Vagina (tissue), 2 donors: ENCODE measurements at places on chromosomes 3 and 15. TPM values are rescaled to one million over a fixed set of nuclear protein-coding genes. Genes with fewer than 3 reads are reported as not detected.

Gene PAQR5
- total RNA-seq, result 9.1 TPM

Gene GOLGA6L4
- 5.9 TPM for total RNA-seq

DNA sequence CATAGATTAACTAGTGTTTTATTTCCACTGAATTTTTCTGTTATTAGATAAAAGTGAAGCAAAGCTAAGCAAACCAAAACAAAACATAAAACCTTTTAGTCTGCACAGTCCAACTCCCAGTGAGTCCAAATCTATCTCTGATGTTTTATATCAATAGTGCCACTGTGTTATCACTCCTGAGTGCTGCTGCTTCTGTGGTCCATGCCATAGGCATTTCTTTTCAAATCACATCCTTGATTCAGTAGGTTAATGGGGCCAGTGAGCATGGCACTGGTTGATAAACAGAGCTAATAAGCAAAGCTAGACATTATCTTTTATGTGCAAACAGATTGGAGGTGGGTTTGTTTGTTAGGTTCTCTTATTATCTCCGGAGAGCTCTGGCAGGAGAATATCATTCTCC lies 30.0 kb downstream of the RBMS3 start:
- no peaks in the 10 kb centered on the region for H3K36me3 ChIP-seq
- no peaks in the 10 kb centered on the region for H3K27me3 ChIP-seq
- H3K27ac ChIP-seq, result peak overlapping the region; percentile 27
- no peak for DNase-seq
- H3K4me1 ChIP-seq, result peaks cover 15% of the 10 kb centered on the region
- H3K4me3 ChIP-seq, result no peak overlapping the region

GRCh38 chr3:179701176-179701827 lies 48.5 kb downstream of the USP13 start:
- no peak overlapping the region for H3K27ac ChIP-seq
- H3K36me3 ChIP-seq, result no peaks in the 10 kb centered on the region
- no peak overlapping the region for H3K4me3 ChIP-seq
- H3K27me3 ChIP-seq, result no peaks in the 10 kb centered on the region

- no peaks in the 10 kb centered on the region for H3K36me3 ChIP-seq
- H3K27me3 ChIP-seq, result no peaks in the 10 kb centered on the region
- H3K4me1 ChIP-seq, result peaks cover 7% of the 10 kb centered on the region
- no peak for DNase-seq
These were observed 544.1 kb upstream of the MDFIC2 start for GRCh38 chr3:70856414-70857162.
